Endodermal cell (in vitro differentiated cells): ENCODE measurements at places on chromosomes 11 and 22. TPM values are rescaled to one million over a fixed set of nuclear protein-coding genes. Genes with fewer than 3 reads are reported as not detected.

GRCh38 chr11:95831198-95831883, 41.0 kb downstream of the CEP57 start:
- peaks cover 78% of the 10 kb centered on the region for H3K36me3 ChIP-seq
- no peak for DNase-seq
- no peak overlapping the region for H3K4me3 ChIP-seq
- H3K4me1 ChIP-seq = no peaks in the 10 kb centered on the region
- H3K27me3 ChIP-seq = no peaks in the 10 kb centered on the region
- no peak overlapping the region for H3K27ac ChIP-seq

The MYBPC3 gene
- total RNA-seq = 0.07 TPM in 1 of 2 replicates, not detected in the other

DNA sequence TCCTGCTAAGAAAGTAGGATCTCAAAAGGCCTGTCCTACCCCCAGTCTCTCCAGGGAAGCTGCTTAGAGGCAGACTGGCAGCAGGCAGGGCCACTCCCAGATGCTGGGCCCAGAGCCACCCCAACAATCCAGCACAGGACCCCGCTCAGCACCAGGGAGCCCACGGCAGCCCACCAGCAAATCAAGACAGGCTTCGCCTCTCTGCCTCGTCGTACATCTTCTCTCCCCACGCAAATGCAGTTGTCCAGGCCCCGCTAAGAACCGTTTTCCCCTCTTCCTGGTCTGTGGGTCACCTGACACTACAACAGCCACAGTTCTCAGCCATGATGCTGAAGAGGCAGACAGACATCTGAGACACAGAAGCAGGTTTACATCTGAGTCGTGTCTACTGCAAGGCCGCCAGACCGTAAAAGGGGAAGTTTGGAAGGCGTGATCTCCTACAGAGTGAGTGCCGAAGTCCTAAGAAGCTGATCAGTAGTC, 51.1 kb downstream of the IGSF9B start:
- no peak overlapping the region for H3K4me3 ChIP-seq
- no peak for DNase-seq
- no peaks in the 10 kb centered on the region for H3K27me3 ChIP-seq
- H3K36me3 ChIP-seq = no peaks in the 10 kb centered on the region

- no peak overlapping the region for H3K4me3 ChIP-seq
- peak overlapping the region; percentile 30 for H3K27ac ChIP-seq
- peaks cover 9% of the 10 kb centered on the region for H3K4me1 ChIP-seq
- DNase-seq = no peak
Observed at GRCh38 chr11:64759131-64759721, 548 bp downstream of the PYGM start.

GRCh38 chr11:104813532-104813931, 84.7 kb downstream of the CASP12 start:
- H3K27me3 ChIP-seq = no peaks in the 10 kb centered on the region
- no peaks in the 10 kb centered on the region for H3K4me1 ChIP-seq
- H3K27ac ChIP-seq = no peak overlapping the region
- no peaks in the 10 kb centered on the region for H3K36me3 ChIP-seq

DNA sequence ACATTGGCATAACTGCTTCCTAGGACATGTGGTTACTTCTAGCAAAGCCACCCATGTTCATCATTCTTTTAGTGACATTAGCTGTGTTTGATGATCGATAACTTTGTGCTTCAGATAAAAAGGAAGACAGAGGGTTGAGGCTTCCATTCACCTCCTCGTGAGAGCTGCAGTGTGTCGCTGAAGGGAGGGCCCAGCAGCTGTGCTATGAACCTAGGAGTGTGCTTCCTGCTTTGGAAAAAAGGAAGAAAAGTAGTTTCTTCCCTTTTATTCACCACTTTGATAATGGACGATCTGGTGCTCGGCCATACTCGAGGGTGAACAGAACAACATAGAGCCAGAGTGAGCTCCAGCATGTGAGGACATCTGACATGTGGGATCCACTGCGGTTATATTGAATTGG, 6.1 kb upstream of the RFPL2 start:
- no peak overlapping the region for H3K27ac ChIP-seq
- no peak overlapping the region for H3K4me3 ChIP-seq
- no peaks in the 10 kb centered on the region for H3K27me3 ChIP-seq

DNA sequence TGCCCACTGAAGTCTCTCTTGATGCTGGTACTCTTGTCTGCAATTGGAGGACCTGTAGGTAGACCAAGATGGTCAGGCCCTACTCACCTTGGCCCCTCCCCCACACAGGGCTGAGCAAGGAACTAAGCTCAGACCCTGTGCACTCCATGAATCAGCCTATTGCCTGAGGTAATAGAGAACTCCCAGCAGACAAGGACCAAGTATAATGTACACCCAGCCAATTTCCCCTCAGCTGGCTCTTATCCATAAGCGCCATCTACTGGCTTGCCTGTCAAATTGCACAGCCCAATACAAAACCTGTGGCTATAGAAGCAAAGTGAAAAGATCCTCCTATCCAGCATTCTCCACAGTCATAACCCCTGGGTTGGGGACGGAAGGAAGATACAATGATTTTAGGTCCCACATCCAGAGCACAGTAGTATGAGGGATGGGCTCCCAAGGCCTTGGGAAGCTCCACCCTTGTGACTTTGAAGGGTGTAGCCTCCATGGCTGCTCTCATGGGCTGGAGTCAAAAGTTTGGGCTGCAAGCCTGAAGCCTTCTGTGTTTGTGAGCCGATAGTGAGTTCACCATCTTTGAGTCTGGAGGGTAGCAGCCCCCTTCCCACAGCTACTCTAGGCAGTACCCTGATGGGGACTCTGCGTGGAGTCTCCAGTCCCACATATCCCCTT, 56.0 kb downstream of the GLYATL2 start:
- H3K36me3 ChIP-seq = no peaks in the 10 kb centered on the region
- no peaks in the 10 kb centered on the region for H3K4me1 ChIP-seq
- H3K27ac ChIP-seq = no peak overlapping the region
- no peak overlapping the region for H3K4me3 ChIP-seq
- no peaks in the 10 kb centered on the region for H3K27me3 ChIP-seq
- peak; percentile 70 for DNase-seq

DNA sequence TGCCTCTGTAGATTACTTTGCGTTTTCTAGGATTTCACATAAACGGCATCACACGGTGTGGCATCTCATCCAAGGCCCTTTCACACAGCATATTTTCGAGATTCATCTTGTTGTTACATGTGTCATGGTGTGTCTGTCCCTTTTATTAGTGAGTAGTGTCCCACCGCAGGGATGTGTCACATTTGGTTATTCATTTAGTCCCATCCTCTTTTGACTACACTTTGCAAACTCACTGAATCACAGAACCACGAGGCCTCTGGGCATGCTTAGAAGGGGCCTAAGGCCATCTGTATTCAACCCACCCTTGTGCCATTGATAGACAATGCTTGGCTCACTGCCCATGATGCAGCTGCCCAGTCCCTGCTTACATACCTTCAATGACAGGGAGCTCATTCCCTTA, 4.2 kb upstream of the RAC2 start:
- H3K36me3 ChIP-seq = no peaks in the 10 kb centered on the region
- no peak overlapping the region for H3K4me3 ChIP-seq
- DNase-seq = peak; percentile 24
- H3K27ac ChIP-seq = no peak overlapping the region
- no peaks in the 10 kb centered on the region for H3K4me1 ChIP-seq

The CTSC gene
- 273 and 281 TPM in 2 replicates for total RNA-seq

DNA sequence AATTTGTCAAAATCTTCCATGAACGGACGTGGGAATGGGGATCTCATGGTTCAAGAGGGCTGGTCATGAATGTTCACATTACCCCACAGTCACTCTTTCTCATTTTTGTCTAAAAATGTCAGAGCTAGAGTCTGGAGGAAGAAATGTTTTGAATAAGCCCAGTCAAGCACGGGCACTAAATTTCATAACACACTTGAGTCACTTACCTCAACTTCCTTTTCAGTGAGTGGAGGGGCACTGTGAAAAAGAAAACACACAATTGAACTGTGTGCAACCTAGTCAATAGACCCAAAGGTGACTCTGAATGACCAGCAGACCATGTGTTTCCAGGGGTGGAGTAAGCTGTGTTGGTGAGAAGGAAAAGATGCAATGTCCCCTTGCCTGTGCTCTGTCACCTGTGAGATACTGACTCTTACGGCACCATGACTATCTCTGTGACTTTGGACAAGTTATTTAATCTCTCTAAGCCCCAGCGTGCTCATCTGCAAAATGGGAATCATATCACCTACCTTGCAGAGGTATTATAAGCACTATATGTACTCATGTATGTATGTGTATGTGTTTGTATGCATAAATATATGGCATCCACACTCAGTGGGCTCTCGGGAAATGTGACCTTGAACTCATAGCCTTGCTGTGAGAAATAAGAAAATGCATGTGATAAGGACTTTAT, 38.2 kb upstream of the LYVE1 start:
- no peak overlapping the region for H3K4me3 ChIP-seq
- H3K4me1 ChIP-seq = peaks cover 5% of the 10 kb centered on the region
- DNase-seq = no peak
- no peak overlapping the region for H3K27ac ChIP-seq
- H3K36me3 ChIP-seq = no peaks in the 10 kb centered on the region
- H3K27me3 ChIP-seq = no peaks in the 10 kb centered on the region

DNA sequence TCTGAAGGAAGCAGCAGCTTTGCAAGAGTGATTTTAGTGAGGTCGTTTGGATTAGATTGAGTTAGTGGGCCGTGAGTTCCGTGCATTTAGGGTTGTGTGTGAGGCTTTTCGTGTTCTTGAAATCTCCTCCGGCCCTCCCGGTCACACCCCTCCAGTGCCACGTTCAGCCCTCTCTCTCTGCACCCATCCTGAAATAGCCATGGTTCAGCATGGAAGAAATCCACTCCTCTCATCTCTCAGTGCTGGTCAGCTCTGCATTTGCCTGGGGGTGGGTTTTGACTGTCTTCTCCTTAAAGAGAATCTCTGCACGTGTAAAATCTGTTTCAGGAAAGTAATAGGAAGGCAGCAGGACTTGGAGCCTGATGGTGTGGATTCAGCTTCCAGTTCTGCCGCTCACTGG, 19.8 kb downstream of the BARX2 start:
- H3K4me1 ChIP-seq = no peaks in the 10 kb centered on the region
- no peaks in the 10 kb centered on the region for H3K27me3 ChIP-seq
- H3K4me3 ChIP-seq = no peak overlapping the region
- DNase-seq = no peak
- H3K36me3 ChIP-seq = no peaks in the 10 kb centered on the region
- no peak overlapping the region for H3K27ac ChIP-seq

- no peaks in the 10 kb centered on the region for H3K4me1 ChIP-seq
- DNase-seq = no peak
- no peak overlapping the region for H3K27ac ChIP-seq
- H3K27me3 ChIP-seq = peaks cover 2% of the 10 kb centered on the region
- H3K36me3 ChIP-seq = no peaks in the 10 kb centered on the region
Observed at GRCh38 chr22:39651053-39651996, 80.8 kb downstream of the CACNA1I start.

The ARHGEF12 gene
- total RNA-seq = 20.5 to 35.3 TPM (median 35.2 TPM) in 3 replicates

The C11orf97 gene
- not detected in 3 replicates for total RNA-seq

The KCNC1 gene
- total RNA-seq = not detected in 3 replicates

The CHADL gene
- 0.27 to 1.3 TPM (median 0.77 TPM) in 3 replicates for total RNA-seq

The PIH1D2 gene
- 1.9 to 2.5 TPM (median 2.0 TPM) in 3 replicates for total RNA-seq

DNA sequence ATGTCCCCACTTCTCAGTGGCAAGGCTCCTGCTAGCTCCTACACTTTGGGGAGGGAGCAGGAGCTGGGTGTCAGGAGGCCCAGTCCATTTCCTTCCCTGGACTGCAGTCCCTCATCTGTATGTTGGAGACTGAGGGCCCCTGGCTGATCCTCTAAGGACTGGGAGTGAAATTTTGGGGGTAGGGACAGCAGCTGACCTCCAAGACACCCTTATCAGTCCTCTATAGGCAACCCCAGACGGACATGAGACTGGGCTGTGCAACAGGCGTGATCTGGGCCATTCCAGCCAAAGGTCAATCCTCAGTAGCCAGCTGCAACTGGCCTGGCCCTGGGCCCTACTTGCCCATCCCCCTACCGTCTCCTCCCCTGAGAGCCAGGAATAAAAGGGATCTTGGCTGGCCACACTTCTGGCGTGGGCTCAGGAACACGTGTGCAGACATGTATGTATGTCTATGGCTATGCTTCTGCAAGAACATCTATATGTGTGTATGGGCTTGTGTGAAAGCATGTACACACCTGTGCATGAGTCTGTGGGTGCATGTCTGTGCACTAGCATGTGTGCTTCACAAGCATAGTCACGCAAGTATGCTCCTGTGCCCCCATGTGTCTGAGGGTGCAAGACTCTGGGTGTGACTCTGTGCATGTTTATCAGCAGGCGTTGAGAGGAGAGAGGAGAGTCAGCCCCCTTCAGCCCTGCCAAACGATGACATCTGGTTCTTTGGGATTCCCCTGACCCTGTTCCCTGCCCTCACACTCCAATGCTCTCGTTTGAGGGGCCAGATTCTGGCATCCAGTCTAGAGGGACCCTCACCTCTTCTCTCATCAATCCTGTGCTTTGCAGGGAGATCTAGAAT, 24.6 kb upstream of the DGAT2 start:
- H3K36me3 ChIP-seq = no peaks in the 10 kb centered on the region
- peak; percentile 32 for DNase-seq
- no peaks in the 10 kb centered on the region for H3K27me3 ChIP-seq
- no peak overlapping the region for H3K27ac ChIP-seq

DNA sequence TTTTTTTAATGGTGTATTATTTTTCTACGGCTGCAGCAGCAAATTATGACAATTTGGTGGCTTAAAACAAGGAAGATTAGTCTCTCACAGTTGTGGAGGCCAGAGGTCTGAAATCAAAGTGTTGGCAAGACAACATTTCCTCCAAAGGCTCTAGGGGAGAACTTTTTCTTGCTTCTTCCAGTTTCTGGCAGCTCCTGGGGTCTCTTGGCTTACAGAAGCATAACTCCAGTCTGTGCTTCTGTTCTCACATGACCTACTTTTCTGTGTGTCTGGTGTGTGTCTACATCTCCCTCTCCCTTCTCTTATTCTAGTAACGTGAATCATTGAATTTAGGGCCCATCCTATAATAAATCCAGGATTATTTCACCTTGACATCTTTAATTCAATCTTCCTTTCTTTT, 551.9 kb upstream of the LUZP2 start:
- no peaks in the 10 kb centered on the region for H3K27me3 ChIP-seq
- H3K4me3 ChIP-seq = no peak overlapping the region
- no peaks in the 10 kb centered on the region for H3K36me3 ChIP-seq
- H3K27ac ChIP-seq = no peak overlapping the region

The CDKN1C gene
- 36.6 to 86.6 TPM (median 37.6 TPM) in 3 replicates for total RNA-seq

GRCh38 chr11:129865701-129866100, 29.7 kb downstream of the NFRKB start:
- peaks cover 81% of the 10 kb centered on the region for H3K36me3 ChIP-seq
- no peak for DNase-seq
- no peak overlapping the region for H3K27ac ChIP-seq

The MMP8 gene
- not detected in 3 replicates for total RNA-seq

The COX8A gene
- 298 and 312 TPM in 2 replicates for total RNA-seq

The SHANK2 gene
- total RNA-seq = 30.7 and 49.6 TPM in 2 replicates
